Muscle of back (tissue), 13 donors: ENCODE measurements at places on chromosomes 16 and 17. TPM values are rescaled to one million over a fixed set of nuclear protein-coding genes. Genes with fewer than 3 reads are reported as not detected.

PRSS22 gene
- not detected for polyA plus RNA-seq

TRAPPC2L gene
- 59.2 TPM for polyA plus RNA-seq

GRCh38 chr16:13435415-13435814 is 484.5 kb upstream of the ERCC4 start:
- DNase-seq = no peak

GRCh38 chr17:4420692-4421131 is 13.0 kb upstream of the SPNS3 start:
- DNase-seq = peak; percentile 47

DNA sequence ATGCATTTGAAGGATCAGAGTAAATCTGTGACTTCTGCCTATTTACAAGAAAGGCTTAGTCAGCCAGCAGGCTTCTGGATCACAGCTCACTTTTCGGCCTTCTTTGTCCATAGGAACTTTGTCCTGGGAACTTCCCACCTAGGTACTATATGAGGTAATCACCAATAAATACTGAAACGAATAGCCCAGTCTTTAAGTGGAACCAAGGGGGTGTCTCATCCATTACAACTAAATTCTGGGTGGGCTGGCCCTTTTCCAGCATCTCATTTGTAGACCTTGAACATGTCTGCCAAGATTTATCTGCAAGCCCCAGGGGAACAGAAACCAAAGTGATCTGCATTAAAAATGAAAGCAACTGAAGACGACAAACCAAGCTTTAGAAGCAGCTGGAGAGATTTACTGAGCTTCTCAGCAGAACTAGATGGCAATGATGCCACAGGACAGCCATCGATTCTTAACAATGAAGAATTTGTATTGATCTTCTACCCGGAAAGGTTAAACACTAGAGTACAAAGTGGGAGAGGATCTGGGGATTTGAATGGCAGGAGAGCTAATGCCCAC is 55.5 kb downstream of the SNX11 start:
- DNase-seq = no peak
